ENCODE measurements at places on chromosomes 7 and 10.

DNA sequence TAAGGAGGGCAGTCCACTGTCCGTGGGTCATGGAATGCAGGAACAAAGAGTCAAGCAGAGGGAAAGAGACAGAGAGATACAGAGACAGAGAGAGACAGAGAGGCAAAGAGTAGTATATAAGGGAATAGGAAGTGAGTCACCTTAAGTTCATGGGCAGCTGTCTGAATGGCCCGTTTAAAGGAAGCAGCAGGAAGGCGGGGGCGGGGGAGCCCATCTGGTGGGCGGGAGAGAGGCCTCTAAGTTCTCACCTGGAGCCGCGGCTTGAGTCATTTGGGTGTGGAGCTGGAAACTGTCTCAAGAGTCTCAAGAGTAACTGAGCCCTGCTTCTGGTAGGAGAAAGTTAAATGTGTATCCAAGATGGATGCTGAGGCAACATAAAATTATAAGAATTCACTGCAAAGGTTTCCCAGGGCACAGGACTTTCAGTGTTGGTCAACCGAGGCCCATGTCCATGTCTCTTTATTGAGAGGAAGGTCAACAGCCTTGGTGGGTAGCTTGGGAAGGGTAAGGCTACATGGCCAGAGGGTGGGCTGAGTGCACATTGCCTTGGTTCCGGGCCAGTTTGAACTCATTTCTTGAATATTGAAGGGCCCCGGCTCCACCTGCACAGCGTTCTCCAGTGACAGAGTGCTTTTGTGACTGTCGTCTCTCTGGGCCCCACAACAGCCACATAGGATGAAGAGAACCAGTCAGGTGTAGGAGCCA is 85.5 kb upstream of the CACUL1 start:
- DNase-seq, result no peak

DNA sequence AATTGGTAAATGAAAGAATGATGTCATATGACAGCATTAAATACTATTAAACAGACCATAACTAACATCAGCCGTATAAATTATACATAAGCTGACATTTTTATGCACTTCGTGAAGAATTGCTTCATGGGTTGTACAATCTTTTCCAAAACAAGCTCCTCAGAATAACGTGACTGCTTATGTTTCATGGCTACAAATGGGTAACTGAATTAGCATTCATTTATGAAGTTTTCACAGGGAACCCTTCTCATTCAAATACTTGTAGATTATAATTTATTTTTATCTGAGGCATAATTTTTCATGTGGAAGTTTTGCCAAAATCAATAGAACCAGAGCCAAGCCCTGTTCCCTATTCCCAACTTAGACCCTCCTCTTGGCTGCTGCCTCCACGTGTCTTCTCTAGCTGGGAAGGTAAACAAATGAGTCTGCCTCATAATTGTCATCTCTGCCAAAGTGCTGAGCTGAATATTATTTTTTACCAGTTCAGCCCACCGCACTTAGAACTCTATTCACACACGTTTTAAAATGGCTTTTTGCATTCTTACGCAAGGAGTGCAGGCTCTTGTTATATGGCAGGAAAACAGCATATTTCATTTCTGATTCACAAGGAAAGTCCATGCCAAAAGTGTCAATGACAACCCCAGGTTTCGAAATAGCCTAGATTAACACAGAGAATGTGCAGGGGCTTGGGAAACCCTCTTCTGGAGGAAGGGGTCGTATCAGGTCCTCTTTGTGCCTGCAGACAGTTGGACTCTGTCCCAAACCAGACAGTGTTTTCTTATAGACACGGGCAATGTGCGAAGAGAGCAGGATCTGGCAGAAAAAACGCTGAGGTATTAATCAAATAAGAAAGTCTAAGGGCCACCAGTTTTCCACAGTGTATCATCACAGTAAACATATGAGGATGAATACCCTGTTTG is 370.7 kb upstream of the MGMT start:
- no peak for DNase-seq

- DNase-seq, result peak; percentile 46
Measured at GRCh38 chr10:79242620-79243152, 104.6 kb upstream of the PPIF start.

DNA sequence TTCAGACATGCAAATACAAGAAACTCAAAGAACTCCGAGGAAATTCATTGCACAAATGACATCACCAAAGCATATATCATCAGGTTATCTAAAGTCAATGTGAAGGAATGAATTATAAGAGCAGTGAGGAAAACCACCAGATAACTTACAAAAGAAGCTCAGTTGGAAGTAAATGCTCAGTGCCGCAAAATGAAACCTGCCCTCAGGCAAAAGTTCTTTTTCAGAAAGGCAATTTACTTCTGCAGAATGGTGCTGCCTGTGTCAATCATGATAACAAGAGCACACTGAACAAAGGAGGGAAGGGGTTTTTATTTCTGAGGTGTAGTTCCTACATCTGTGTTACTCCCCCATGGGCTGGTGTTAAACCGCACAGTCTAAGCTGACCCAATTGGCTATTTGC is 550.6 kb upstream of the SEMA3D start:
- DNase-seq, result no peak

- no peak for DNase-seq
Measured at GRCh38 chr7:151661587-151661986, 141.9 kb upstream of the RHEB start.

DNA sequence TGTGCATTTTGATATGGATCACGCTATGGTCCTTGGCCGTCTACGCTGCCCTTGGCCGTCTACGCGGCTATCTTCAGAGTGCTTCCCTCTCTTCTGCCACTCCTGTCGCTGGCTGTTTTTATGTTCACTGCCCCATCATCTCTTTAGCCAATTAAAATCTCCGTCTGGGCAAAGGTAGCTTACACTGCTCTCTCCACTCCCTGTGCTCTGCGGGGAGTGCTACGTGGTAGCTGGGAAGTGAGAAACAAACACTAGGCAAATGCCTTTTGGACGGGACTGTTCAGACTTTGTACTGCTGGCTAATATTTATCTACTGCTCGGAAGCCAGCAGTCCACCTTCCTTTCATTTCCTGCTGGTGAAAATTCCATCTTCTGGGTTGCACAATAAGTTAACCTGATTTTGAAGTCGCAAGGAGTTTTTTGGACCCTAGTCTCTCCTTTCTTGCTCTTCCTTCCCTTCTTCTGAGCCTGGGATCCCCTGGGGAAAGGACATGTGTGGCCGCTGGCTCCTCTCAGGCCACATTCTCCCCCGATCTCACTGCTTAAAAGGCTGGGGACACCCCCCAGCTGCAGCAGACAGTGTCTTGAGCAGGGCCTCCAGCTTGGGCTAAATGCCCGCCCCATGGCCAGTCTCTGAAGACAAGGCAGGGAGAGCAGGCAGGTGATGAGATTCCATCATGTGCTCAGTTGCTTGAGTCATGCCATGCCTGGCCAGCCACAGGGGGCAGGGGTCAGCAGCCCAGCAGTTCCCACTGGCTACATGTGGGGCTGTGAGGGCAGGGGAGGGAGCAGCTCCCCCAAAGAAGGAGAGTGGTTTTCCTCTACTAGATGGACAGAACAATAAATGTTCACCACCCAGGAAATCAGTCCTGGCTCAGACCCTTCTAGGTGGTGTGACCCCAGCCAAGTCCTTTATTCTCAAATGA is 25.5 kb upstream of the RBM33 start:
- DNase-seq, result no peak

DNA sequence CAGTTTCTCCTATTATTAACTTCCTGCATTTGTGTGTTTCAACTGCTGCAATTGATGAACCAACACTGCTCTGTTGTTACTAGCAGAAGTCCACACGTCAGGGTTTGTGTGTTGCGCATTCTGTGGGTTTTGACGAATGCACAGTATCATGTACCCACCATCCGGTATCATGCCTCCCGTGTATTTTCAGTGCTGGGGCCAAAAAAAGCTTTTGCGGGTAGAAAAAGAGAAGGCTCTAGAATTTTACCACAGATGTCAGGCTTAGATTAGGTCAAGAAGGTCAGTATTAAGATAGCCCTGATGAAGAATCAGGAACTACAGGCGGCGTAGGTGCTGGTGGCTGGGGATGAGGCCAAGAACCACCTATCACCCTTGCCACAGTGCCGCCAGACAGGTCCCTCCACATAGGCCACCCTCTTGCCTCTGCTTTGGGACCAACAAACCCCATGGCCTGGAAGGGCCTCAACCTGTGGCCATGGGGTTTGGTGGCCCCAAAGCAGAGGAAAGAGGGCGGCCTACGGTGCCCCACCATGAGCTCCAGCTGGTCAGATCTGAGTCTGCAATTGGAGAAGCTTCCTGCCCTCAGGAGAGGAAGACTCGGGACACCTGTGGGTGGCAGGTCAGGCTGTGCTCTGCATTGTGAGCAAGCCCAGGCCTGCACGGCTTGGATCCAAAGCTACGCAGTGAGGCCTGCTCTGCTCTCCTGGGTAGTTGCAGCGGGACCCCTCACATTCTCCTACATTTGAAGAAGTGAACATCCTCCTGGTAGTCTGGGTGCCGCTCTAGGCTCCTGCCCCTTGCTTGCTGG is 71.9 kb downstream of the MKI67 start:
- DNase-seq, result no peak

DNA sequence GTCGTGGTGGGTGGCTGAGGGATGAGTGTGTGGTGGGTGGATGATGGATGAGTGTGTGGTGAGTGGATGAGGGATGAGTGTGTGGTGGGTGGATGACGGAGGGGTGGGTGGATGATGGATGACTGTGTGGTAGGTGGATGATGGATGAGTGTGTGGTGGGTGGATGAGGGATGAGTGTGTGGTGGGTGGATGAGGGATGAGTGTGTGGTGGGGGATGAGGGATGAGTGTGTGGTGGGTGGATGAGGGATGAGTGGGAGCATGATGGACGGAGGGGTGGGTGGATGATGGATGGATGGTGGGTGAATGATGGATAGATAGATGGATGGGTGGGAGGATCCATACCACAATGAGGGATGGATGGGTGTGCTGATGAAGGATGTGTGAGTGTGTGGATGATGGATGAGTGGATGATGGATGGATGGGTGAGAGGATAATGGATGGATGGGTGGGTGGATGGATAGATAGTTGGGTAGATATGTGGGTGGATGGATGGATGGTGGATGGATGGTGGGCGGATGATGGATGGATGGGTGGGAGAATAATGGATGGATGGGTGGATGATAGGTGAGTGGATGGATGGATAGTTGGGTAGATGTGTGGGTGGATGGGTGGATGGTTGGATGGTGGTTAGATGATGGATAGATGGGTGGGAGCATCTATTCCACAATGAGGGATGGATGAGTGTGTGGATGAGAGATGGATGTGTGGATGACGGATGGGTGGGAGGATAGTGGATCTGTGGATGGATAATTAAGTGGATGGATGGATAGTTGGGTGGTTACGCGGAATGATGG is 266.8 kb downstream of the CELF2 start:
- DNase-seq, result no peak

- no peak for DNase-seq
Measured at GRCh38 chr10:28627102-28627501, 50.2 kb upstream of the BAMBI start.

- DNase-seq, result no peak
Measured at GRCh38 chr10:133324198-133324792, 12.4 kb downstream of the CALY start.

GRCh38 chr7:45985902-45986301 is 64.8 kb upstream of the IGFBP3 start:
- DNase-seq, result peak; percentile 49

GRCh38 chr10:120431251-120431651 is 25.8 kb upstream of the PLPP4 start:
- no peak for DNase-seq
